Activated T-helper 1 cell treated with Interleukin-2 at 50 U/mL for 16 hours (primary cell): ENCODE measurements at places on chromosomes 7 and 10.
A peak's percentile ranks its signal among the peaks of the same experiment; 100 is the strongest.

- no peak for DNase-seq
These were observed 52.6 kb downstream of the CACNA2D1 start for GRCh38 chr7:82390936-82391335.

DNA sequence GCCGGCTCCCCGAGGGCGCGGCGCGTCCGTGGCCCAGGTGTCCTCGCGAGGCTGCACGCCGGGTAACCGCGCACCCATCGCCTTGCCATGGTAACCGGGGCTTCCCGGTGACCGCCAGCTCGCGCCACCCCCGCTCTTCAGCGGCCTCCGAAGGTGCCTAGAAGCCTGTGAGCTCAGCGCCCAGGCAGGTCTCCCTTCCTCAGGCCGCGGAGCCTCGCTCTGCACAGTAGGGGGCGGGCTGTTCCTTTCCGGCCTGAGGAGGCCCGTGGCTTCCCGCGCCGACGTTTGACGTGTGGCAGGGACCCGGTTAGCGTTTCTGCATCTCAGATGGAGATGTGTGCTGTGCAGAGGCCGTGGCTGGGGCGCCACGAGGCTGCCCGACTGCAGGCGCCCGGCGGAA is 117.1 kb downstream of the DYNC2I1 start:
- no peak for DNase-seq

- DNase-seq: no peak
These were observed 43.4 kb downstream of the ADCYAP1R1 start for GRCh38 chr7:31095286-31096197.

DNA sequence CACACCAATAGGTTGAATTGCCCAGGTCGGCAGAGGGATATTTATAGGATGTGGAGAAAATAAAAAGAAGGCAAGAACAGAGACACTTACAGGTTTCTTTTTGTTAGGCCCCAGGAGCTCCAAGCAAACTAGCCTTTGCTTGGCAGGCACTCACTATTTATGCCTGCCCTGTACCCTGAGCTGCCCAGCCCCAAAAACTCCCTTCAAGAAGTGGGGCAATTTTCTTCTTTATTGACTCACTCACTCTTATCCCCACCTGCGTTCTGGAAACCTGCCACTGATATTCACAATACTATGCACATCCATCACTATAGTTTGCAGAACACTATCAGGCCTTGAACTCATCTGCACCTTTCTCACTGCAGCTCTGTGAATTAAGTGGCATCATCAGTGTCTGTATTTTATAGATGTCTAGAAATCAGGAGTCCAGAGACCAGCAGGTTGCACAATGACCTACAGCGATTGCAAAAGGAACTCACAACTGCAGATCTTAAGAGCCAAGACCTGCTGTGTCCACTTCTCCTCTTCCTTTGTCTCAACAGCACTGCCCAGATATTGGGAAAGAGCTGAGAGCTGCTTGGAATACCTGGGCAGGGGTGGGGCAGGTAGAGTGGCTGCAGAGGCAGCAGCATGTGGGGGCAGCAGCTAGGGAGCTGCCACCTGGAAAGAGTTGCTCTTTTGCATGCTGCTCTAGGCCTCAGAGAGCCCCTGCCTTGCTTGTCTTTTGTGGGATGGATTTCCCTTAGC is at the start of gene SFTPD:
TSS of gene SFTPD (minus strand) at position 130 of the 747 bp plus-strand sequence. CDS start 2,446 bp downstream, outside the sequence.
- no peak for DNase-seq

DNA sequence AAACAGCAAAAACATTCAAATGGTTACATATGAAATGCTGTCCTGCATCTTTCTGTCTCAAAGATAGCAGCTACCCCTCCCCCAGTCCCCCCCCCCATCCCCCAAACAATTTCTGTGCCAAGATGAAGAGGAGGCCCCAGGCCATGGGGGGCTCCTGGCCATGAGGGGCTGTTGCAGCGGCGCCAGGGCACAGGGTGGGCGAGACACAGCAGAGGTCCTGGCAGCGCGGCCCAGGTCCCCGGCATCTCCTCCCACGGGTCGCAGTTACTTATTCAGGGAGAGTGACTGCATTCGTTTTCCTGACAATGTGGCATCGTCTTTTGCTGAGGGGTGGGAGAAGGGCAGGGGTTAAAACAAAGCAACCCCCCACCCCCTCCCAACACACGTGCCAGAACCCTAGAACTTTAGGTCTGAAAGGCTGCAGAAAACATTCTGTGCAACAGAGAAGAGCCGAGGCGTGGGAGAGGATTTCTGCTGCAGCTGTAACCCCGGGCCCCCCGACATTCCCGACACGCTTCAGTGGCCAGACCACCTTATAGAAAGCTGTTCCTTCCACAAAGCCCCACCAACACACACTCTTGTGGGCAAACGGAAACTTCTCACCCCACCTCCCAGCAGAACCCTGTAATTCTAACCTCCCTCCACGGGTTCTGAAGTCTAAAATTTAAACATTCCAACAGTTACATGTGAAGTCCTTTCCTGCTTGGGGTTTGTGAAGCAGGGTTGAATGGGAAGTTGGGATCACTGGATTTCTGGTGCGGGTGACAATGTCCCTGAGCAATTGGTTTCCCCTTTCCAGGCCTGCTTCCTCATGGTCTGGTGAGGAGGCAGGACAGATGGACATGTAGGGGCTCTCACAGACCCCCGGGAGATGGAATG is 11.7 kb downstream of the PDAP1 start:
- no peak for DNase-seq

GRCh38 chr10:125154529-125154928 is 5.8 kb downstream of the CTBP2 start:
- DNase-seq: no peak

- no peak for DNase-seq
These were observed 204.1 kb downstream of the ZNF365 start for GRCh38 chr10:62578301-62578700.

DNA sequence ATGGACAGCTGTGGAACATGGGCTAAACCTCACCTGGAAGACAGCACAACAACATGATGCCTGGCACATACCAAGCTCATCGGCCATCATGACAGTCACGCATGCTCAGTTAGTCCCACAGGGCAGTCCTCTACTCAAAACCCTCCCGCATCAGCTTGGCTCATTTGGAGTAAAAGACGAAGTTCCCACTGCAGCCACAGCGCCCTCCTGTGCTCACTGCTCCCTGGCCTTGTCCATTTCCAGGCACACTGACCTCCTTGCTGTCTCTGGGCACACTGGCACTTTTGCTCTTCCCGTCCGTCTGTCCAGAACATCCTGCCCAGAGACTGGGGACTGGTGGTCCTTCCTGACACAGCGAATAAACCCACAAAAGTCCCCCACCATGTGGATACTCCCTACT is 66.2 kb downstream of the LARP4B start:
- no peak for DNase-seq

- DNase-seq: peak; percentile 66
These were observed at the start of gene GATA3 for GRCh38 chr10:8054494-8055407. GATA3 (plus strand) TSS chr10:8054688; CDS start chr10:8055656, 968 bp downstream.

- no peak for DNase-seq
These were observed 104.9 kb upstream of the ACBD5 start for GRCh38 chr10:27345455-27345920.

DNA sequence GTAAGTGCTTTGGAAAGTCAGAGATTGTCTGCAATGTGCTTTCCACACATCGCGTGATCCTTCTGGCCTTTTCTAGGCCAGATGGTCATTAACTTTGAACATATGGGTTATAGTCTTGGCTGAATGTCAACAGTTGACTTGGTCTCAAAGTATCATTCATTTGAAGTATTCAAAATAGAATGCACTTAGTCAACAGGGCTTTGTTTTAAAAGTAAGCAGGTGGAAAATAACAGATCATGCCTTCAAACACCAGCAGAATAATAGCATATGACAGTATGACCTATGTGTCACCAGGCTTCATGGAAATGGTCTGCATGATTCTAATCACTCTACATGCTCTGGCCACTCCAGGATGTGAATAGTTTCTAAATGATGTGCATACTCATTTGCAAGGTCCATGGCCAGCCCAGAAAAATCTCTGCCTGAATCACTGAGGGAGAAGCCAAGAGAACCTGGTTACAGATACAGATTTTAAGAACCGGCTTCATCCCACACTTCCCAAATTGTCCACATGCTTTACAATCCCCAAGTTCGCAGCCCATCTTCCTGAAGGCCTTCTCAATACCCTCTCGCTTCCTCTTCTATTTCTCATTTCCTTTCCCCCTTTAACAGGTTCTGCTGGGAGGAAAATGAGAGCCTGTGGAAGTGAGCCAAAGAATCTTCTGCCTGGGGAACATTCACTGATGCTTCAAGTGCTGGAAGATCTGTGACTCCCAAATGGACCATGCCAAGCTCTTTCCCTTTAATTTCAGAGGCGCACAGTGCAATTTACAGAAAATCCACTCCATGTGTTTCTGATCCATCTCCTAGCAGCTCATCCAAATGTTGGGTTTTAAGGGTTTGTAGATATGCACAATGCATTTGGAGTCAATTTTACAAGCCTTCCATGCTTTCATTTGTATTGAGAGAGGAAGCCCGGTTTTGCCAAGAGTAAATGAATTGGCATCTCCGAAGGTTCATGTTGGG is 122.8 kb upstream of the GDF10 start:
- DNase-seq: no peak

GRCh38 chr7:25775999-25776743 is 375.8 kb upstream of the NFE2L3 start:
- DNase-seq: no peak

DNA sequence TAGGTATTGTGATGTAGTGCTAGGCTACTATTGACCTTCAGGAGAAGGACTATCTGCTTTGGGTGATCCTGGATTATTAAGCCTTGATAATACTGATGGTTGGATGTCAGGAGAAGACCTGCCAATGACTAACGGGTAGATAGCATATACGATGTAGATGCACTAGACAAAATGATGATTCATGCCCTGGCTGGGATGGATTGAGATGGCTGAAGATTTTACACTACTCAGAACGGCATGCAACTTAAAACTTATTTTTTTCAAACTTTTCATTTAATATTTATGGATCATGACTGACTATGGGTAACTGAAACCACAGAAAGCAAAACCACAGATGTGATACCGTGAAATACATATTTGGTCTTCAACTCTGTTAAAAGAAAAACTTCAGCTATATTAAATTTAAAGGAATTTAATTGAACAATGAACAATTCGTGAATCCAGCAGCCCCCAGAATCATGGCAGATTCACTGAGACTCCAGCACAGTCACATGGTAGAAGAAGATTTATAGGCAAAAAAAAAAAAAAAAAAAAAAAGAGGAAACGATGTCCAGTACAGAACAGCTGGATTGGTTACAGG is 124.6 kb upstream of the CDK13 start:
- no peak for DNase-seq
